ENCODE measurements at places on chromosomes 4 and X.

GRCh38 chr4:113497154-113497884 is 264.2 kb downstream of the CAMK2D start:
- DNase-seq, result no peak

DNA sequence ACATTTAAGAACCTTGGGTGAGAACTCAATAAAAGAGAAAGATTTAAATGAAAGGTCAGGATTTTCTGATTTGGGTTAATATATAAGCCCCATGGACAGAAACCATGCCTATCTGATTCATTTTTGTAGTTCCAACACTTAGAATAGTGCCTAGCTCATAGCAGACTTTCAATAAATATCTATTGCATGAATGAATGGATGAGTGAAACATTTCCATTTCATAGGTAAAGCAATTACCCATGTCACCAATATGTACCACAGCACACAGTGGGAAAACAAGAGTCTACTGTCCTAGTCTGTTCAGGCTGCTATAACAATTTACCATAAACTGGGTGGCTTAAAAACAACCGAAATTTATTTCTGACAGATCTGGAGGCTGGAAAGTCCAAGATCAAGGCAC is 63.9 kb upstream of the PTPN13 start:
- DNase-seq, result no peak

DNA sequence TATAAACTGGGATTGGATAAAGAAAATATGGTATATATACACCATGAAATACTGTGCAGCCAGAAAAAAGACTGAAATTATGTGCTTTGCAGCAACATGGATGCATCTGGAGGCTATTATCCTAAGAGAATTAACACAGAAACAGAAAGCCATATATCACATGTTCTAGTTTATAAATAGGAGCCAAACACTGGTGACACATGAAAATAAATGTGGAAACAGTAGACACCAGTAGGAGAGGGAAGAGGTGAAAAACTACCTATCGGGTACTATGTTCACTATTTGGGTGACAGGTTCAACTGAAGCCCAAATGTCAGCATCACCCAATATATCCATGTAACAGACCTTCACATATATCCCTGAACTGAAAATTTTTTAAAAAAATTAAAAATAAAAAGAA is 725.1 kb downstream of the C4orf33 start:
- no peak for DNase-seq

DNA sequence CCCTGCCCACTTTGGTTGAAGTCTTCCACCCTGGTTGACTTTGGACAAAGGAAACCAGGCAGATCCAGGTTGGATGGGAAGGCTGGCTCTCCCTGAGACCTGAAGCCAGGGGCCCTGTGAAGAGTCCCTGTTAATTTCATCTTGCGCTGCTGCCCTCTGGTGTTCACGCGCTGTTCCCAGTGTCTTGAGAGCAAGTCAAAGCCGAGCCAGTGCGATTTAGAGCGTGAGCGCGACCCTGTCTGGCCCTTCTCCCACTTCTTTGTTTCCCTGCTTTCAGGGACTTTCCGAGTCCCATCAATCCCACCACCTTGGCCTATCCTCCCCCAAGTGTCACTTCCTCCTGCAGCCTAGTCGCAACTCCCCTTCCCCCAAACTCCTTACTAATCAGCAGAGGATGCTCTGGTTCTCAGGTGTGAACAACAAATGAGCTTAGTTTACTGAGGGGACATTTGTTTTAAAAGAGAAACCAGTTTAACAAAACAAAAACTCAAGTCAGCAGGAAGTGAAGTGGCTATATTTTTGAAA is 25.8 kb upstream of the CHRNA9 start:
- DNase-seq, result peak; percentile 79

GRCh38 chr4:173499658-173500535 is 30.1 kb downstream of the HAND2 start:
- no peak for DNase-seq

- peak; percentile 55 for DNase-seq
Observed at GRCh38 chr4:17511509-17511949, 361 bp downstream of the QDPR start.

DNA sequence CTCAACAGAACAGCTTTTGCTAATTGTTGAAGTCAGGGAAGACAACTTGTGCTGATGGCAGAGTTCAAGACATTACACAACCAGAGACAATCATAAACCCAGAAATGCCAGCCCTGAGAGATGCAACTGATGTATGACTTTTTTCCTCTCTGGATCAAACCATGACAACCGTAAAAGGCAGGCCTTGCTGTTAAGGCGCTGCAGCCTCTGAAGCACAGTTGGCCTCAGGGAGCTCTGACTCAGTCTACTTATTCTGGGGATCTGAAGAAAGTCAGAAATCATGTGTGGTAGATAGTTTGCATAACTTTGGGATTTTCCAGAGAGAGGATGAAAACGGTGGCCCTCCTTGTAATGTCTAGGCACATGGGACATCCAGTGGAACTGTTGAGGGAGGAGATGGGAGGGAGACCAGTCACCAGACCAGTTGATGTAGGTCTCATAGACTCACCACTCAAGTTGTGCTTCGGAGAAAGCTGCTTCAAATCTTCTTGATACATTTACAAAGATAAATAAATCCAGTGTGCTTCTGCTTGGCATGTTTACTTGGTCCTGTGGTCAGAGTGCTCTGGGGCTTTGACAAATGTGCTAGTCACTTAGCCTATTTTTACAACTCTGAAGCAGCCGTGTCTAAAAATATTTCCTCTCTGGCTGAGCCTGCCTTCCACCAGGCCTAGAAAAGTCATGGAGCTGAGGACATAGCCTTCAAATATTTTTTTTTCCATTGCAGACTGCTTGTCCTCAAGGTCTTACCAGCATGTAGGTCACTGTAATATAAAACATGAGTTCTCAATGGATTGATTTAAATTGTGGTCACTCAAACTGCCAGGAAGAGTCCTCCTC is 7.5 kb downstream of the HADH start:
- DNase-seq, result no peak

DNA sequence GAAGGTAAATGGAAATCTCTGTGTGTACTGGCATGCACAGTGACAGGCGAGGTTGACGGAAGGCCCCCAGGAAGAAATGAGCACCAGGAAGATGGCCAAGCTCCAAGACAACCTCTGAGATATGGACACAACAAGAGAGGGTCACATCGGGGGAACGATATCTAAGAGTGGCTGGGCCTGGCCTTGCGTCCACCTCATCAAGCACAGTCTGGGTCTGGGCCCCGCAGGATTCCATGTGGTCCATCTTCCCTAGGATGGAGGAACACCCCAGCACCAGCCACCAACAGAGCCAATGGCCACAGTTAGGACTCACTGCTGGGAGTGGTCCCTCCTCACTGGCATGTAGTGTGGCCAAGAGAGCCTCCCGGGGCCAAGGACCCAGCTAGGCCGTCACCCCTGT is 272.6 kb upstream of the AGTR2 start:
- no peak for DNase-seq

DNA sequence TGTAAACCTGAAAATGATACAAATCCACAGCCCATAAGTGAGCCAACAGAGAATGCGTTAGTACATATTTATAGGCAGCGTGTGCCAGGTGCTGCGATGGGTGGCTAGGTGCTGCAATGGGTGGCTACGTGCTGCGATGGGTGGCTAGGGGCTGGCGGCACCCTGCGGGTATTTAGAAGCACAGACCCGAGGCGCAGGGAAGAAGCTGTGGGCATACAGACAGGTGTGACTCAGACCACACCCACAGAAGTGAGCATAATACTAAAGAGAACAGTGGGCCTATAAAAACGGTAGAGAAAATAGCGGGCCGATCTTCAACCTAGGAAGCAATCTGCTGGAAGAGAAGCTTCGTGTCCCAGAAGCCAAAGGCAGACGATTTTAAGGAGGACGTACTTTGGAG is 81.1 kb downstream of the FAT1 start:
- no peak for DNase-seq

GRCh38 chr4:109816082-109816442 is 500 bp downstream of the GAR1 start:
- no peak for DNase-seq

- no peak for DNase-seq
Observed at GRCh38 chr4:149933883-149934282, 118.2 kb upstream of the IQCM start.

DNA sequence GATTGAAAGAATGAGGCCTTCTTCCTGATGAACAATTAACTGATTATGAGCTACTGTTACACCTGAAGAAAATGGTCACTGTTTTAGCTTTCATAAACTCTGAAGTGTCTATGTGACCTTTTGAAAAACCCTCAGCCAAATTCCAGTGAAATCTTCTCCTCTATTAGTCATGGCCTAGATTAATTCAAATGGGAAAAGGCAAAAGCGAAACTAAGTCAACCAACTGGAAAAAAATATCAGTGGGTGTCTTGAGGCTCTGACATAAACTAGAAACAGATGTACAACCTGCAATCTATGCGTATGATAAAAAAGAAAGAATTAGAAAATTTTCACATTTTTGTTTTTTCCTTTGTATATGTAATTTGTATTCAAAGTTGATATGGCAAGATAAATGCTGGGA is 169.4 kb upstream of the BANK1 start:
- DNase-seq, result no peak

- peak; percentile 53 for DNase-seq
Observed at GRCh38 chrX:320126-320783, 1.7 kb upstream of the GTPBP6 start.

- peak; percentile 50 for DNase-seq
Observed at GRCh38 chrX:138756234-138756633, 44.7 kb upstream of the FGF13 start.

DNA sequence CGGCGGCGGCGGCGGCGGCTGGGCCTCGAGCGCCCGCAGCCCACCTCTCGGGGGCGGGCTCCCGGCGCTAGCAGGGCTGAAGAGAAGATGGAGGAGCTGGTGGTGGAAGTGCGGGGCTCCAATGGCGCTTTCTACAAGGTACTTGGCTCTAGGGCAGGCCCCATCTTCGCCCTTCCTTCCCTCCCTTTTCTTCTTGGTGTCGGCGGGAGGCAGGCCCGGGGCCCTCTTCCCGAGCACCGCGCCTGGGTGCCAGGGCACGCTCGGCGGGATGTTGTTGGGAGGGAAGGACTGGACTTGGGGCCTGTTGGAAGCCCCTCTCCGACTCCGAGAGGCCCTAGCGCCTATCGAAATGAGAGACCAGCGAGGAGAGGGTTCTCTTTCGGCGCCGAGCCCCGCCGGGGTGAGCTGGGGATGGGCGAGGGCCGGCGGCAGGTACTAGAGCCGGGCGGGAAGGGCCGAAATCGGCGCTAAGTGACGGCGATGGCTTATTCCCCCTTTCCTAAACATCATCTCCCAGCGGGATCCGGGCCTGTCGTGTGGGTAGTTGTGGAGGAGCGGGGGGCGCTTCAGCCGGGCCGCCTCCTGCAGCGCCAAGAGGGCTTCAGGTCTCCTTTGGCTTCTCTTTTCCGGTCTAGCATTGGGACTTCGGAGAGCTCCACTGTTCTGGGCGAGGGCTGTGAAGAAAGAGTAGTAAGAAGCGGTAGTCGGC is 528 bp downstream of the FMR1 start:
- peak; percentile 40 for DNase-seq

DNA sequence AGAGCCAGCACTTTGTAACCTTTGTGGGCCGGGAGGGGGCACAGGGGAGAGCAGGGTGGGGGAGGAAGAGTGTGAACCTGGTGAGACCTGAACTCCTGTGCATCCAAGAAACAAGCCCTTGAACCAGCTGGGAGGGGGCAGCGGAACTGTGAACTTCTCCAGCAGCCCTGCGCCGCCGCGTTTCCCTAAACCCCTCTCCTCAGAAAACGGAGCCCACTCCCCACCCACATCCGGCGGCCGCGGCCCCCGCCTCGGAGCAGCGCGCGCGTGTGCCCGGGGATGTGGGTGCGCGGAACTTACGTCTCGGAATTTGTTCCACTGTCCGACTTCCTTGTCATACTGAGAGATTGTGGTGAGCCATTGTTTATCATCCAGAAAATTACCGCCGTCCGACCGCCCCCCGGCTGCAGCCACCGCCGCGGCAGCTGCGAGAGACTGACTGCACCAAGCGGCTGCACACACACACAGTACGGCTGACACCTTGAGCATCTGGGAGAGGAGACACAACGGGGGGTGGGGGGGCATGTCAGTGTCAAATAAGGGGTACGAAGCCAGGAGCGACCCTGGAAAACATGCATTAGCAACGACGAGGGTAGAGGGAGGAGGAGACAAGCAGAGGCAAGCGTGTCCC is 494 bp downstream of the SPOCK3 start:
- no peak for DNase-seq

DNA sequence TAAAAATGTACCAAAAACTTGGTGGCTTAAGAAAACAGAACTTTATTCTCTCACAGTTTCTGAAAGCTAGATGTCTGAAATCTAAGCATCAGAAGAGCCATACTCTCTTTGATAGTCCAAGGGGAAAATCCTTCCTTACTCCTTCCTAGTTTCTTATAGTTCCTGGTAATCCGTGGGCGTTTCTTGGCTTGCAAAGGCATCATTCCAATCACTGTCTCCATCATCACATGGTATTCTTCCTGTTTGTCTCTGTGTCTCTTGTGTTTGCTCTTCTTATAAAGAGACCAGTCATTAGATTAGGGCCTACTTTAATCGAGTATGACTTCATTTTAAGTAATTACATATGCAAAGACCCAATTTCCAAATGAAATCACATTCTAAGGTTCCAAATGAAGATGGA is 118.9 kb upstream of the FSTL5 start:
- no peak for DNase-seq

GRCh38 chrX:136847874-136848273 is 32.7 kb downstream of the RBMX start:
- no peak for DNase-seq

GRCh38 chr4:108359986-108360681 is 191.4 kb upstream of the LEF1 start:
- DNase-seq, result no peak

DNA sequence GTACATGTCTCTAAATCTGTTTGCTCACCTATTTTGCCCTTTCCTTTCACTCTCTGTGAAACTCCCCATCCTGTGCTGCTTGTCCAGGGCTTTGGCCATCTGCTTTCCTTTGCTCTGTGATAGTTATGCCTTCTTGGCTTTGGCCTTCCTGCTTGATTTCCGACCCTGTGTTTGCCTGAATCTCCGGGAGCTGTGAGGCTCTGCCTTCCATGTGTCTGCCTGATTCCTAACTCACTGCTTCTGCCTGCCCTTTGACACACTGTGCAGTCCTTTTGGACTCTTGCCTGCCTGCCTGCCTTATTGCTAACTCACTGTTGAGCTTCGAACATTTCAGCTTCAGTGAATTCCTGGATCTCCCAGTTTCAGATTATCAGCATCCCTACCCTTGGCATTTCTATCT is 143.1 kb downstream of the C4orf33 start:
- DNase-seq, result no peak

DNA sequence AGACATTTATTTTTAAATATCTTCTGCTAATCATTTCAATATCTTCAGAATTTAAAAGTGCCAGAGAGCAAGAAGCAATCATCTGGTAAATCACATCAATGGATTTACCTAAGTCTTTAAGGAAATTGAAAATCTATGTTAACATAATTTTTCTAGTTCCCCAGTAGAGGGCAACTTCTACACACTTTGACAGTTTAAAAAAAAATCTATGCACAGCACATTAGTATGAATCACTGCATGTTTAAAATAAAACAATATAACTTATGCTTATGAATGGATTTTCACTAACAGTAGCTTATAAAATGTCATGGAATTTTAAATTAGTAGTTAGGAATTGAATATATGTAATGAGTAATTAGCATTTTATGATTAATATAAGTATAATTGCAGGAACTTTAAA is 126.5 kb downstream of the REELD1 start:
- peak; percentile 82 for DNase-seq

All from RKO (cell line).